ENCODE measurements at places on chromosomes 2 and 18. TPM values are rescaled to one million over a fixed set of nuclear protein-coding genes. Genes with fewer than 3 reads are reported as not detected.

GRCh38 chr2:27042985-27043634 is 8.4 kb upstream of the AGBL5 start:
- no peak for DNase-seq

SNTG2 gene
- not detected for total RNA-seq

DNA sequence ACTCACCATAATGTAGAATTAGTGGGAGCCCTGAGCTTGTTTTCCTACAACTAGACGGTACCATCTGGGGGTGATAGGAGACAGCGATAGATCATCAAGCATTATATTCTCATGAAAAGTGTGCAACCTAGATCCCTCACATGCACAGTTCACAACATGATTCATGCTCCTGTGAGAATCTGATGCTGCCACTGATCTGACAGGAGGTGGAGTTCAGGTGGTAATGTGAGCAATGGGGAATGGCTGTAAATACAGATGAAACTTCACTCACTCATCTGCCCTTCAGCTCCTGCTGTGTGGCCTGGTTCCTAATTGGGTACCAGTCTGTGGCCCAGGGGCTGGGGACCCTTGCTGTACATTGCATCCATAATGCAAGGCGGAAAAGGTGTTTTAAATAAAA is 60.7 kb downstream of the USP34 start:
- DNase-seq = no peak

- no peak for DNase-seq
Observed at GRCh38 chr2:15158100-15158499, 403.0 kb downstream of the NBAS start.
